ENCODE measurements at places on chromosomes 13 and 19.

GRCh38 chr13:109874484-109875454, 88.4 kb upstream of the IRS2 start:
- DNase-seq = peak; percentile 57

GRCh38 chr19:51016798-51017683, 2.5 kb downstream of the KLK10 start:
- no peak for DNase-seq

- no peak for DNase-seq
Measured at GRCh38 chr13:106710266-106710665, 142.3 kb upstream of the ARGLU1 start.

DNA sequence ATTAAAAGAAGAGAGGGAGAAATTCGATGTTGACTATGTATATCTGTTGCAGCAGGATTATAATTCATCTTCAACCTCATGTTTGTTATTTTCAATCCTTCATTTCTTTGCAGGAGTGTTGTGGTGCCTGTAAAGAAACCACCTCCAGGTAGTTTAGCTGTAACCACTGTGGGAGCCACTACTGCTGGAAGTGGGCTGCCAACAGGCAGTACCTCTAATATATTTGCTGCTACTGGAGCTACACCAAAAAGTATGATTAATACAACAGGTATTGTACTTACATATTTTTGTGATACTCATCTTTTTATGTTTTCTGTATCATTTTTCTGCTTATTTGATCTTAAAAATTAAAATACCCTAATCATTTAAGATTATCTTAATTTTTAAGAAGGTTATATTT, 266.5 kb downstream of the NBEA start:
- DNase-seq = no peak

GRCh38 chr13:42028113-42028799, 20.2 kb upstream of the DGKH start:
- DNase-seq = no peak

DNA sequence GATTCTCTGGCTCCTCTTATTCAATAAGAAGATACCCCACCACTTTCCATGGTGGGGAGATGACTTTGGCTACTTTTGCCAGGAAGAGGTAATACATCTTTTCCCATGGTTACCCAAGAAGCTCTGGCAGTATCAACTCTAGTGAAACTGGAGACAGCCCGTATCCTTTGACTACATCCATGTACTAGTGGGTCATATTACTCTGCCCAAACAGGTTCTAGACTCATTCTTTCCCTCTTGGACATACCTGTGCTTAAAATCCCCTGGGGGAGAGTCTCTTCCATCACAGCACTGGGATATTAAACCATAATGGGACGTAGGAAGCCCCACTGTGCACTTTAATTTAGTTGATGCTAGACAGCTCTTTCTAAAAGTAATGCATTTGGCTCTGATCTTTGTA, 144.7 kb upstream of the KLF12 start:
- DNase-seq = no peak

DNA sequence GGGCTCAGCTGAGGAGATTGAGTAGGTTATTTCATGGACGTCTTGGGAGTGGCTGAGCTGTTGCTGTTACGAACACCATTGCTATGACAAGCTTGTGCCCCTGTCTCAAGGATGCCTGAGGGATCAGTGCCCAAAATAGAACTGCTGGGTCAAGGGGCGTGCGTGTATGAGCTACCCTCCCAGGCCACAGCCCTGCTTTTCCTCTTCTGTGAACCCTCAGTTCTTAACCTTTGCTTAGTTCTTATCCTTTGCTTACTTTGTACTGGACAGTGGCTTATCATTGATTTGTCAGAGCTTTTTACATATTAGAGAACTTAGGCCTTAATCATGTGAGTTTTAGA, 9.0 kb downstream of the ARHGAP45 start:
- DNase-seq = no peak

- DNase-seq = no peak
Measured at GRCh38 chr13:61162636-61163035, 253.0 kb downstream of the PCDH20 start.

DNA sequence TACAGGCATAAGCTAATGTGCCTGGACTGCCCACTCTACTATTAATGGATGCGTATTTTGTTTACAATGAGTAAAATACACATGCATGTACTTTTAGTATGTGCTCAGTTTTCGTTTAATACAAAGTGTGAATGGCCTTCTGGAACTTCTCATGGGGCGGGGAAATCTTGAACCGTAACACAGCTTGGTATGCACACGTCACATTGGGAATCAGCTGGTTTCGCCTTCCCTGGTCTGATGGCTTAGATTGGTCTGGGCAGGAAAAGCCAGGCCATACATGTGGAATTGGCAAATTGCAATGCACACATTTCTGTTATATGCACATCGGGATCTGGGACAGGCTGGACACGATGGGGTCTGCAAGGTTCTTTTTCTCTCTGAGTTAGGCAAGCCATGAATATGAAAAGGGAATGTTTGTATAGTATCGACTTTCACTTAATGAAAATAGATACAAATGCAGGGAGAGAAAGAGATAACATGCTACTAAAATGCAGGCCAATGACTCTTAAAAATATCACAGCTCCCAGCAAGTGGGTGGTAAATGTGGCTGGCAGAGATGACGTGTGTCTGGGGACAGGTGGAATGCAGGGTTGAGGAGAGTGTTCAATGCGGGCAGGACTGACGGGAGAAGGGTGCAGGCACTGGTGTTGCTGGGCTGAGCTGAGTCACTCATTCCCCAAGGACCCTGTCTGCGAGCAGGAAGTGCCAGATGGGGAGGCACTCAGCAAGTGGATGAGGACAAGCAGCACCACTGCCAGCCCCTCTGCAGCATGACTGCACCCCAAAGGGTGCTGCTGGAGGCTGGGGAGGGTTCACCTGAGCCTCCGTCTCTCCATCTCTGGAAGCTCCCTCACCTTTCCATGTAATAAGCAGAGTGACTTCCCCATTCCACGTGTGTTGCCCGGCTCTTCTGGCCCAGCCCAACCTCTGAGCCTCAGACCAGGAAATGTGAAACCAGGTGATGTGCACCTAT, 204.0 kb upstream of the GPR12 start:
- DNase-seq = no peak

GRCh38 chr13:114129649-114130062, 2.8 kb downstream of the RASA3 start:
- no peak for DNase-seq

- DNase-seq = no peak
Measured at GRCh38 chr19:44692379-44692721, 6.6 kb upstream of the CEACAM16 start.
